MV-4-11 (cell line): ENCODE measurements at places on chromosomes 3 and 15.

- no peak for DNase-seq
Measured at GRCh38 chr3:52019352-52020080, 23.8 kb upstream of the RPL29 start.

DNA sequence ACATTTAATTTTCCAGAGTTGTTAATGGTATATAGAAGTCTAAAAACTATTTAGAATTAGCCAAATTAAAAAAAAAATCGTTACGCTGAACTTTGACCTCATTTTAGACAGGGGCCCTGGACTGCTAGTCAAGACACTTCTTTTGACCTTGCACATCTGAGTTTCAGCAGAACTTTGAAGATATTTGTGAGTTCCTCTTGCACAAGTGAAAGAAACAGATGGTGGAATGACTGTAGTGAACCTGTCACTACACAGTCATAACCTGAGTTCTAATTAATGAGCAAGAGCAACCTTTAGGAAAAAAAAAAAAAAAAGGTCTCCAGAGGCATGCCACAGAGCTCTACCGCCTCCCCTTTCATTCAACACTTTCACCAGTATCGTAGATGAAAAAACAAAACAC lies 5.3 kb downstream of the MYO5C start:
- DNase-seq = peak; percentile 22

GRCh38 chr3:149701206-149701976 lies 43.6 kb upstream of the WWTR1 start:
- no peak for DNase-seq

DNA sequence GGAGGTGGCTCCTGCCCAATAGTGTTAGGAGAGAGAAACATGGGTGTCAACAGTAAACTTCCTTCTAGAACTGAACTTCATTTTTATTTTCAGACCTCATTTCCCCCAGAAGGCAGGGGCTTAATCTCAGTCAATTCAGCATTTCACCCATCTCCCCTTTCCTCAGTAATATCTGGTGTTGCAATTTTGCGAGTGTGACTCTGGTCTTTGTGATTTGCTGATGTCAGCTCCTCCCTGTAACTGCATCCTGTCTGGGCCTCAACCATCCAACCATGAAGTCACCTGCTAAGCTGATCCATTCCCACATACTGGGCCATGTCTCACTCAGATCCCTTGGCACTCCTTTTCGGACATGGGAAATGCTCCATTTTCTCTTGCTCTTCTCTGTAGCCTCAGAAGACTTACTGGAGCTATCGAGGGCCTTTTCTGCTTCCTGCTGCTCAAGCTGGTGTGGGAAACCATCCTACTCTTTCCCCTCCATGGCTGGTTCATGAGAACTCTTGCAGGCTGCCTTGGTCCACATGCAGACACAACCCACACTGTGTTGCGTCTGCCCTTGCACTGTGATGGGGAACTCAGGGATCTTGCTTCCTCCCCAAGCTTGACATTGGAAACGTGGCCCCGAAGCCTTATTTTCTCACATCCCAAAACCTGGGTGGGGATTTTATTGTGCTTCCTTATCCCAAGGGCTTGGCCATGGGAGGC lies 24.6 kb downstream of the CCR4 start:
- no peak for DNase-seq

DNA sequence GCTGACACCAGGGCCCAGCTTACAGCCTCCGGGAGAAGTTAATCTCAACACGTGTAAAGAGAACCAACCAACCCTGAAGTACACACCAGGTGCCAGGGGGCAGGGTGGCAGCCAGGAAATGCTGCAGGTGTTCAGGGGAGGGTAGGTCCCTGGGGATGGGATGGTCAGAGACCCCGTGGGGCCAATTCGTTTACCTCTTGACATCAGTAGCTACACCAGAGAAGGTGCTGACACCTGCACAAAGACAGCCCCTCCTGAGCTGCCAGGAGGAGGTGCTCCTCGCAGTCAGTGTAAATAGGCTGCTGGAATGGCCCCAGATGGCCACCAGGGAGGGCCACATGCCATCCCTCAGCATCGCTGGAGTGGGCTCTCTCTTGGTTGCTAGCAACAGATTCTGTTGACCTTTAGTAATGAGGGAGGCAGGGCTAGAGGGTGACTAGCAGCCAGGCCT lies 52.8 kb downstream of the CORO2B start:
- DNase-seq = no peak

DNA sequence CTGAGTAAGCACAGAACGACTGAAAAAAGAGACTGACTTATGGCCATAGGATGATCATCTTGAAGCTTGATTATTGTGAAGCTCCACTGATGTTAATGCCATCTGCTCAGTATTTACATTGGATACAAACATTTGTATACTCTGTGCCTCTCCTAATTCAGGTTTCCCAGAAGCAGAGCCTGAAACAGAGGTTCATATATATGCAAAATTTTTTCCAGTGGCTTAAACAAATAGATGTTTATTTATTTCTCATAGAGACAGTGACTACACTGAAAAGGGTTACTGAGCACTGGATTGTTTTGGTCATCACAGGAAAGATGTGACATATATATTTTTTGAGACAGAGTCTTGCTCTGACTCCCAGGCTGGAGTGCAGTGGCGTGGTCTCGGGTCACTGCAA lies 36.3 kb downstream of the SCN11A start:
- DNase-seq = no peak

- no peak for DNase-seq
Measured at GRCh38 chr3:61848885-61849284, 287.5 kb downstream of the PTPRG start.

DNA sequence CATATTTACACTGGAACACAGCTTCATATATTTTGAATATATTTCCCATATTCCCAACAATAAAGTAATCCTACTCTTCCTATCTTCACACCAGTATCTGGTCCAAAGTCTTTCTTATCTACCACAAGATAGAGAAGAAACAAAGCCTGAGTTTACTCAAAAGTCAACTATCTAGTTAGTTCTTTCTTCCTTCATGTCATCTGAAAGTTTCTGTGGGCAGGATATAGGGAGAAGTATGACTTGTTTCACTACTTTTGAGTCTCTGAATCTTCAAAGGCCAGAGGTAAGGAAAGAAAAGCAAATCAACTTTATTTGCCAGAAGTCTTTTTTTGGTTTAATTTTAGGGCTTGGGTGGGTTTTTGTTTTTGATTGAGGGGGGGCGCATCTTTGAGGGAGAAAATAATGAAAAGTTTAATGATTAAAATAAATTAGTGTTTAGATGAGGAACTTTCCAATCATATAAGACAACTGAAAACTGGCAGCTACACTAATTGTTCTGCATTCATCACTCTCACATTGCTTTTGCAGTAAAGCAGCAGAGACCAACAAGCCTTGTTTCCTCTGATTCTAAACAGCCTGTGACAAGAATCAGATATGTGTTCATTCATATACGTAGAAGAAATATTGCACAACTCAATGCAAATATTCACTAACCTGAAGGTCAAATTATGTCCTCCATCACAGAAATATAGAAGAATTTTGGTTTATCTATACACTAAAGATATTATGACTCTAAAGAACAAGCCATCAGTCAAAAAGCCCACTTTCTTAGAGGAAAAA lies 421.4 kb downstream of the SHQ1 start:
- DNase-seq = no peak

DNA sequence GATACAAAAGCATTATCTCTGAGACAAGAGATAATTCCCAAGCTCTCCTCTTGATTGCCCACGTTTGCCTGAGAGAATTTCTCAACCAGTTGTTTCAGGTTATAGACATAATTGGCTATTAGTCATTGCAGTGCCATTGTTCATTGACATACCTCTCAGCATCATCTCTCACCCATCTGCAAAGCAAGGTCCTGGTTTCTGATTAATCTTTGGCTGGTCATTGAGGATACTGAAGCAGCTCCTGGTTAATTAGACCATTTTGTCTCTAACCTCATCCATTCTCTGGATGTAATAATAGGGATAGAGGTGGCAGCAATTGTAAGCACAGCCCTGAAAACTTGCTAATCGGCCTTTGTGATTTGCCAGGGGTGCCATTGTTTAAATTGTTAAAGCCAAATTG lies 104.2 kb downstream of the CNTN6 start:
- DNase-seq = no peak

- no peak for DNase-seq
Measured at GRCh38 chr3:155983834-155984474, 113.5 kb downstream of the GMPS start.

DNA sequence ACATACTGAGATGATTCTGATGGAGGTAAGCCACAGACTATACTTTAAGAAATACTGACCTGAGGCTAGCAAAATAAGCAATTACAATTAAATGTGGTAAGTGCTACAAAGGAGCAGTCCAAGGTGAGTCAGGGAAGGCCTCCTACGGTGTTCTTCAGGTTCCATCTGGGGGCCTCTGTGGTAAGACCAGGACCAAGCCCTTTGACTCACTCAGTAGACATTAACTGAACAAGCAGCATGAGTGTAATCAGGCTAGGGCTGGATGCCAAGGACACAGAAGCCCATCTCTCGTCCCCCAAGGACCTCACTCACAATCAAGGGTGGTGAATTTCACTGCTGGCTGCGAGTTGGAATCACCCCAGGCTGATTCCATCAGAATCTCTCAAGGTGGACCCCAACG lies 37.3 kb downstream of the DZIP1L start:
- no peak for DNase-seq

DNA sequence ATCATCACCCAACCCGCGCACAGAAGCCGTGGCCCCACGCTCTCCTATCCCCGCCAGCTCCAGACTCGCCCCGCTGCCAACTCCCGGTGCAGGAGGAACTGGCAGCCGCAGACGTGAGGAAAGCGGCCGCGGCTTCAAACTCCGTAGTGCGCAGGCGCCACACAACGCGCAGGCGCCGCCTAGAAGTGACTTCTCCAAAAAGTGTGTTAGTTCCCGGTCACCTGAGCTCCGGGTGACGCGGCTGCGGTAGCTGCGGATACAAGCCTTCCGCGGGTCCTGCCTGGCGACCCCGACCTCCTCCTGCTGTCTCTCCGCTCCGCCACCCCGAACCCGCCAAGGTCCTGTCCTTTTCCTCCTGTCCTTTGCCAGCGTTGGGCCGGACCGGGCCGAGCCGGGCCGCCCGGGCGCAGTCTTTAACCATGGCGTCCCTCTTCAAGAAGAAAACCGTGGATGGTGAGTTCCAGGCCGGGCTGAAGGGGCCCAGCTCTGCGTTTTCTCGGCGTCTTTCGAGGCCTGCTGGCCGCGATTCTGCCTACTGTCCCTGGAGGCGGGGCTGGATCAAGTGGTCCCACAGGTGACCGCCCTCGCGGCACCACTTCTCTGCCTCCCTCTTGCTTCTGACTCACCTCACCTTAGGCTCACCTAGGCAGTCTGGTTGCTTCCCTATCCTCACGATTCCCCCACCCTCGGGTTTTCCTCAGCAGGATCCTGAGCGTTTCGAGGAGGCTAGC lies at the start of gene CHMP2B:
Gene CHMP2B (plus strand): TSS at position 206 of the 731 bp plus-strand sequence. CDS start 214 bp downstream, at position 420.
- DNase-seq = peak; percentile 89

- no peak for DNase-seq
Measured at GRCh38 chr15:62187910-62188309, 22.8 kb upstream of the C2CD4B start.

- no peak for DNase-seq
Measured at GRCh38 chr3:12154151-12154550, 4.6 kb downstream of the TIMP4 start.

- DNase-seq = no peak
Measured at GRCh38 chr3:57292159-57292896, at the start of gene ASB14. Gene ASB14 (minus strand): TSS chr3:57292685. CDS start chr3:57292033, 652 bp downstream.

GRCh38 chr3:133830071-133830470 lies 24.5 kb downstream of the SRPRB start:
- no peak for DNase-seq

DNA sequence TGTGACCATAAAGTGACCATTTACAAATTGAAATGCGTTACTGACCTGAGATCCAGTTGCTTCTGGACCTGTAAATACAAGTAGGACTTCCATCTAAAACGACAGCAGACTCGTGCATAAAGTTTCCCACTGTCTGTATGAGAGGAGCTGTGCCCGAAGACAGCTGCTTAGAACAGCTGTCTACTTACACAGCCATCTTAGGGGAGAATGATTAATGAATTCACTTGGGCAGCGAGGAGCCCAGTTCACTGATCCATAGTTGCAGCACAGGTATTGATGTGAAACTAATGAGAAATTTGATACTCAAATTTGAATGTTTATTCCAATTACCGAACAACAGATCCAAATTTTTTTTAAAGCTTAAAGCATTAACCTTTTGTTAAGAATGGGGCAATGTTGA lies 748.1 kb downstream of the NR2F2 start:
- no peak for DNase-seq

DNA sequence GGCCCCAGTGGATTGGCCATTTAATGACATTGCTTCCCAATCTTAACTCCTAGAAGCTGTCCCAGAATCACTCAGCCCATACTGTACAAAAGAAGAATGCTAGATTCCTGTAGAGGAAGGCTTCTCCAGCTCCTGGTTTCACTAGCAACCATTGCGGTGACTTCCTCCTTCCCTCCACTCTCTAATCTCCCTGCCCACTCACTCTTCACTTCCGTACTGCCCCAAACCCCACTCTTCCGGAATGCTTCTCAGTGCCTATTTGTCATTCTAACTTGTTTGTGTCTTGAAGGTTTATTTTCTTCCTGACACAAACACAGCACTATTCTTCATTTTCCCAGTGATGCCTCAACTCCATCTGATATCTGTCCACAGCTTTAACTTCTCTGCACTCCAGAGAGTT lies 97.1 kb upstream of the SPATA16 start:
- peak; percentile 77 for DNase-seq

- no peak for DNase-seq
Measured at GRCh38 chr3:89946884-89947283, 839.5 kb downstream of the EPHA3 start.

- peak; percentile 21 for DNase-seq
Measured at GRCh38 chr3:57026944-57027343, 33.5 kb upstream of the SPATA12 start.

- DNase-seq = no peak
Measured at GRCh38 chr3:98821063-98821462, 57.9 kb downstream of the ST3GAL6 start.

- DNase-seq = no peak
Measured at GRCh38 chr15:74277242-74277810, 41.2 kb downstream of the CCDC33 start.

DNA sequence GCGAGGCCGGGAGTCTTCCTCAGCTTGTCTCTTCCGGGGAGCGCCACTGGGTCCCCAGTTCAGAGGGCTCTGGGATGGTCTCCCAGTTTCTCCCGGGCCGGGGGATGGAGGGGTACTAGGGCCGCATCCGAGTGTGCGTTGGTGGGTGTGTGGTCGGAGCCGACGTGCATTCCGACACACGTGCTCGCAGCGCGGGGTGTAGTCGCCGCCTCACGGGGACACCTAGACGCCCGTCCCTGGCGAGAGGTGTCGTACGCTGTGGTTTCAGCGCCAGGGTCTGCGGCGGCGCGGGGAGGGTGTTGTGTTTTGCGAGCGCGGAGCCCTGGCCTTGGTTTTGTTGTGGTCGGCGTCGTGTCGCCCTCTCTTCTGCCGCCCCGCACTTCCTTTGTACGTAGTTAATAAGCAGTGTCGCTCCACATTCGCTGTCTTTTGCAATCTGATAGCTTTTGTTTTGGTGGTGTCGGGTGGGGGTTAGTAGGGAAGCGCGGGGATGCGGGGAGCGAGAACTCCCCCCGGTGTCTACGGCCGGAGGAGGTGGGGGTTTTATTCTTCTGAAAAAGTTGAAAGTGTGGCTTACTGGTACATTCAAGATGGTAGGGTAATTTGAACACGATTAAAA lies 2.2 kb downstream of the IGF1R start:
- DNase-seq = no peak
